ENCODE measurements at places on chromosomes 11 and 22.
A peak's percentile ranks its signal among the peaks of the same experiment; 100 is the strongest.

GRCh38 chr11:5242933-5243815 is 6.5 kb downstream of the HBG1 start:
- no peak for DNase-seq

DNA sequence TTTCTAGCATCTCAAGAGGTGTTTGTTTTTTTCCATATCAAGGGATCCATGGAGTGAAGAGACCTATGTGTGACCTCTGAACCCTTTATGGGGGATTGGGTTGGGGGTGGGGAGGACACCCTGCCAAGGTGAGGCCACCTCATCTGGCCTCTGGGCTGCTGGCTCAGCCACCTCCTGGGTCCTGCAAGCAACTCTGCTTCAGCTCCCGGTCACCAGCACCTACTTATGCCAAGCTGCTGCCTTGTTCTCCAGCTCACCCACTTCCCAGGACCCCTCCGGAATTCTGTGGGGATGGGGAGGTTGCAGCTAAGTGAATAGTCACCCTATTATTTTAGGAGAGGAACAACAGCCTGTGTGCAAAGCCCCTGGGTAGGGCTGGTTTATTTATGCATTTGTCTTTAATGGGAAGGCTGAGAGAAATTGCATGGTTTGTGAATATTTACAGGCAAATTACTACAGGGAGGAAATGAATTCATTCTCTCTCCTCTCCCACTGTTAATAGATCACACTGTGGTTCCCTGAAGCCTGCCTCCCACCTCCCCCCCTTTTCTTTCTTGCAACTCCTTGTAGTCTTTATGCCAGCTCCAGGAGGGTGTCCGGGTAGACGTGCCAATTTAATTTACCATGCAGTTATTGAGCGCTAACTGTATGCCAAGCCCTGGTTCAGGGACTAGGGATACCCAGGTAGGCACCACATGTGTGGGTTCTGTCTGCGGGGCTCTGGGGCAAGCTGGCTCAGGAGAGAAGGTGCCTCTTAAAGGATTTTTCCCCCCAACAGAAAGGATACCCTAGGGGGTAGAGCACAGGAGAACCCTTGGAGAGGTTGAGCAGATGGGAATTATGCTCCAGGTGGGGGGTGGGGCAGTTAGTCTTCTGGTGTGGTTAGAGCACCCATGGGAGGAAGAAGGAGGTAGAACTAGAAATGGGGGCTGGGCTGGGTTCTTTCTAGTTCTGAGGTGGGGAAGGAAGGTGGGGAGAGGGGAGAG is 50.7 kb downstream of the TSPAN18 start:
- no peak for DNase-seq

DNA sequence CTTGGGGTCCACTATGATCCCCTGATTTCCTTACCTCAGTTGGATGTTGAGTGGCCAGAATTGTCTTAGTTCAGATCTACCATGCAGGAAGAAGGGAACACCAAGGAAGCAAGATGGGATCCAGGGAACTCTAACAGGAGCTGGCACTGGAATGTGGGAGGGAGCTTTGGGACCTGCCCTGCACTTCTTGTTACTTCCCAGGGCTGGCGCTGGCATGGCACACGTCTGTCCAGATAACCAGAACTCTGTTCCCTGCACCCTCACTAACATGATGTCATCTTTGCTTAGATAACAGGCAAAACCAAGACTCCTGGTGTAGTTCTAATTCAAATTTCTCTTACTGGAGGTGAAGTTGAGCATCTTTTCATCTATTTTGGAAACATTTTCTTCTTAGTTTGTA is 550.0 kb downstream of the MN1 start:
- no peak for DNase-seq

GRCh38 chr22:22848364-22848866 is 39.2 kb upstream of the IGLL5 start:
- peak; percentile 50 for DNase-seq

All from stimulated activated CD4-positive, alpha-beta T cell treated with anti-CD3 and anti-CD28 coated beads, TNF-alpha, amount 100 ng/mL, for 24 hours (primary cell).